ENCODE measurements at places on chromosomes 1 and 21.

GRCh38 chr1:197399755-197400521 is 131.9 kb downstream of the CRB1 start:
- DNase-seq, result no peak

GRCh38 chr1:157144509-157144908 is 6.3 kb upstream of the ETV3 start:
- no peak for DNase-seq

- no peak for DNase-seq
Observed at GRCh38 chr1:179253286-179253972, 24.0 kb upstream of the ABL2 start.

DNA sequence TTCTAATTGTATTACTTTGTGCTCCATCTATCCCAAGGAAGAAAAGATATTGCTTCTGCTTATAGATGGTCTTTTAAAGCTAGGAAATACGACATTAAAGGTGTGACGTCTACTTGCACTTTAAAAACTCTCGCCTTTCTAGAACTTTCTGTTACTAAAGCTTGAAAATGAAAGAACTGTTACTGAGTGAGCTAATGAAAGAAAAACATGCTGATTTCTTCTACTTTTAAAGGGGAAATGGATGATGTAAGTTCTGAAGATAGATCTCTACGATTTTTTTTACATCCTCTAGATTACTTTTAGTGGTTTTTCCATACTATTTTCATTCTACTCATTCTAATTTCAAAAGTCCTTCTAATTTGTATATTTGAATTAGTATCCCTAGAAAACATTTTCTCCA is 387.5 kb downstream of the USP25 start:
- no peak for DNase-seq

GRCh38 chr1:248751635-248752034 is 3.9 kb downstream of the LYPD8 start:
- no peak for DNase-seq

- DNase-seq, result no peak
Observed at GRCh38 chr1:2102753-2103152, 52.5 kb downstream of the PRKCZ start.

DNA sequence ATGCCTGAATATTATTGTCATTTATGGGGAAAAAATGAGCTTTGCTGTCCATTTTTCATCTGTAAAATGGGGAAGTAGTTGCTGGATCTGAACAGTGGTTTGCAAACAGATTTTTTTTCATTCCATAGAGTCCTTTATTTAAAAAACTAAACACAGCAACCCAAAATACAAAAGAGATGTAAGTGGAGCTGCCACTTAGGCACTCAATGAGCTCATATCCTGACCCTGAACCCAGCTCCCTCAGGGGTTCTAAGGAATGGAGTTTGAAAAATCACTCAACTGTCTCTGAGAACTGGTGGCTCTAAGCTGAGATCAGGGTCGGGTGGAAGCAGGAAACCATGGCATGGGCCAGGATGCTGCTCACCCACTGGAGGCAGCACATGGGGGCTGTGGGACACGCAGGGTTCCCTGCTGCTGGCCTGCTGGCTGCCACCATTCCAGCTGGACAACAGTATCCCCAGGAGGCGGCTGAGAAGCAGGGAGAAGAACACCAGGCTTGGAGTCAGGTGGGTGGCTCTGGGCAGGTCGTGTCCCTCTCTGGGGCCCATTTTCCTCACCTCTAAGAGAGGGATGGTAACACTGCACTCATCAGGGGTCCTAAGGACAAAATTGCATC is 9.6 kb upstream of the ECE1 start:
- no peak for DNase-seq

DNA sequence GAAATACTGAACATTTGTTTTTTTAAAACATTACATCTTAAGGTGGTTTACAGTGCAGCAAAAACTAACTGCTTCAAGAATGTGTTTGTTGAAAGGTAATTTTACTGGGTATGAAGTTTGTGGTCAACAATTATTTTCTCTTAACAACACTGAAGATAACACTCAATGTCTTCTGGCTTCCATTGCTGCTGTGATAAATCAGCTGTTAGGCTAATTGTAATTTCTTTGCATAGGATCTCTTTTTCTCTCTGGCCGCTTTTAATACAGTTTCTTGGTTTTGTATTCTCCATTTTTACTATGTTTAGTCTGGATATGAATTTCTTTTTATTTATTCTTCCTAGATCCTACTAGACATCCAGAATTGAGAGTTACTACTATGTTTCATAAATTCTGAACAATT is 44.9 kb downstream of the DOCK7 start:
- no peak for DNase-seq

- DNase-seq, result no peak
Observed at GRCh38 chr21:32226444-32226843, 52.4 kb downstream of the MIS18A start.

- no peak for DNase-seq
Observed at GRCh38 chr1:5448486-5448885, 543.7 kb downstream of the NPHP4 start.

DNA sequence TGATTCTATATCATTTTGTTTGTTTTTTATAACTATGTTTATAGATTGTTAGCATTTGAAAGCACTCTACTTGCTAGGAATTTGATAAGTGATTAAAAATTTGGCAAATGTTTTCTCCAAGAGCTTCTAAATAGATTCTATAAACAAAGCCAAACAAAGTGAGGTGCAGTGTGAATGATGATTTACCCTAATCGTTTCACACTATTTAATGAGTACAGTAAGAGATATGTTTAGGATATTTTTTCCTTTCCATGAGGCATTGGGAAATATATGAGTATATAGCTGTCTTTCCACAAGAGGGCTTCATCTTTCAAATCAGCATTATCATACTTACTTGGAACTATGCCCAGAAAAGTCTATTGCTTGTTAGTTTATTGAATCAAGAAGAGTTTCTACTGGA is 277.0 kb upstream of the BRINP3 start:
- no peak for DNase-seq

DNA sequence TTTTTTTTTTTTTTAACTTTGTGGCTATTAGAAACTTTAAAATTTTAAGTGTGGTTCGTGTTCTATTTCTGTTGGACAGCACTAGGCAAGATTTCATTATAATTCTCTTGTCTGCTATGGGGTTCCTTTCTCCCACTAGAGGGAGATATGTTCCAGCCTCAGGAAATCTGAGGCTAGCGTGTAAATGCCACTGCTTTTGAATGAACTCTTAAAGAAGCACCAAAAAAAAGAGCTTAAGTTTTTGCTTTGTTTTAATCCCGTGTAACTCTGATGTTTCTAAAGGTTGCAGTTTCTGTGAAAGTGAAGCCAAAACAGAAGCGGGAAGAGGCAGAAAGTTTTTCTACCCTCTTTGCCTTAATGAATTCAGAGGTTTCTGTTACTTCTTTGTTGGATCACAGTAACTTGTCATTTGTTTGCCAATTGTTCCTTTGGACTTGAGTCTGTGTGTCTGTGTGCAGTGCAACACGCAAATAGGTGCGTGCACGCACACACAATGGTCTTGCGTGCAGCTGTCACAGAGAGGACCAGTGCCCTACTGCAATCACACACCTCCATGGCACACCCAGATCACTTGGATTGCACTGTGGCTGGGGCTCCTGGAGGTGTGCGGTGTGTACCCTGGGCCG is 32.3 kb downstream of the HHAT start:
- no peak for DNase-seq

DNA sequence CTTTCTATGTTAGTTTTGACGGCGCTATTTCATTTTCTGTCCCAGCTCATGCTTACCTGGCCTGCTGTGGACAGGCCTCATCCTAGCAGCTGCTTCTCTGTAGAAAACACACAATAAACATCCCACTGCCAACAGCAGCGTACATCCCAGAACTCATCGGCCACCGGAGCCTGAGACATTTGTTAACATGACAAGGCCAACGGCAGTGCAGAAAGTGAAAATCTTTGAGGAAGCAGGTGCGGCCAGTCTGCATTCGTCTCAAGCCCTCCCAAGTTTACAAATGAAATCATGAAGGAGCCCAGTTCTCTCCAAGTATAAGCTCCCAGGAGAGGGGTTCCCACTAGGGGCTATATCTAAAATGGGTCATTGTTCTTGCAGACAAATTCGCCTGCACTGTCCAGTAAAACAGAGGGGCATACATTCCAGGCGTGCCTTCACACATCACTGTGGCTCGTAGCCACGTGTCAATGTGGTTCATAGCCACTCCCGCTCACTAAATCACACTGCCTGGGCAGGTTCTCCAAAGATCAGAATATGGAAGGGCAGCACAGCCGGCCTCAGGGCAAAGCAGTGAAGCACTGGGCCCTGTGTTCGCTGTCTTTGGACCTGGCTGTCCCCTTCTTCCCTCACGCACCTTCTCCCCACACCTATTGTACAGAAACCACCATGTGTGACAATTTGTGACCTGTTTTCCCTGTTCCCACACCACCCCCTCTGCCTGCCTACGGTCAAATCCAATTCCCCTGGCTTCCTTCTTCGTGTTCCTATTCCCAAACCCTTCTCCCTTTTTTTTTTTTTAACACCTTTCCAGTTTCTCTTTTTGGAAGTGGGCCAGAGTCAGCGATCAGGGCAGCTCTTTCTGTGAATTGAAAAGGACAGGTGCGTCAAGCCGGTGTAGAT is 27.0 kb upstream of the ABCG1 start:
- DNase-seq, result no peak

DNA sequence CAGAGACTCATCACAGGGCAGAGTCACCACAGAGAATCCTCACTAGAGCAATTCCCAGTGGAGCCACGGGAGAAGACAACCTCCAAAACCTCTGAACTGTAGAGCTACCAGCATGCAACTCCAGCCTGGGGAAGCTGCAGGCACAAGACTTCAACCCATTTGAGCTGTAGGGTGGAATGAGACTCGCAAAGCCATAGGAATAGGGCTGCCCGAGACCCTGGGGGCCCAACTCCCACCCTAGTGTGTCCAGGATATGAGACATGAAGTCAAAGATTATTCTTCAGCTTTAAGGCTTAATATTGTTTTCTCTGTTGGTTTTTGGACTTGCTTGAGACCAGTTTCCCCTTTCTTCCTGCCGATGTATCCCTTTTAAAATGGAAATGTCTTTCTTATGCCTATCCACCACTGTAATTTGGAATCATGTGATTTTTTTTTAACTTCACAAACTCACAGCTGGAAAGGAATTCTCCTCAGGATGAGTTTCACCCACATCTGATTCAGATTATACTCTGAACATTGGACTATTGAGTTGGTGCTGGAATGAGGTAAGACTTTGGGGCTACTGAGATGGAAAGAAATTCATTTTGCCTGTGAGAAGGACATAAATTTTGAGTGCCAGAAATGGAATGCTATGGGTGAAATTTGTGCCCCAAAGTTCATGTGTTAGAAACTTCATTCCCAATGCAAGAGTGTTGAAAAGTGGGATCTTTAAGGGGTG is 59.6 kb upstream of the ST6GALNAC5 start:
- no peak for DNase-seq

DNA sequence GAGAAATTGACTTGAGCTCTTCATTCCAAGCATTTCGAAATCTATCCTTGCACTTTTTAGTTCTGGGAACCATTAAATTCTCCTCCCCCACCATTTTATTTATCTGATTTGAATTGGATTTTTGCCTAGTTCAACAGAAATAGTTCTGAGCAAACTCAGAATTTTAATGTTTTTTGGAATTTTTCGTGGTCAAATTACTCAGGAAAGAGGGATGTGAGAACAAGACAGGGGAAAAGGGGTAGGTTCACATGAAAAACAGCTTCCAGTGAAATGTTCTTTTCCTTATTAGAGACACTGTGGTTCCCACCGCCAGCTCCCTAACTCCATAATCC is 5.7 kb upstream of the ZNF697 start:
- DNase-seq, result no peak

- DNase-seq, result no peak
Observed at GRCh38 chr1:60133000-60133673, 59.6 kb upstream of the C1orf87 start.

All from hypothalamus (tissue), 51 donors.